Stimulated activated CD4-positive, alpha-beta T cell treated with anti-CD3 and anti-CD28 coated beads, Interleukin-4, amount 100 ng/mL, for 1 hour (primary cell): ENCODE measurements at places on chromosomes 4 and X.

- DNase-seq, result no peak
Observed at GRCh38 chr4:20883231-20883630, 183.0 kb downstream of the PACRGL start.

DNA sequence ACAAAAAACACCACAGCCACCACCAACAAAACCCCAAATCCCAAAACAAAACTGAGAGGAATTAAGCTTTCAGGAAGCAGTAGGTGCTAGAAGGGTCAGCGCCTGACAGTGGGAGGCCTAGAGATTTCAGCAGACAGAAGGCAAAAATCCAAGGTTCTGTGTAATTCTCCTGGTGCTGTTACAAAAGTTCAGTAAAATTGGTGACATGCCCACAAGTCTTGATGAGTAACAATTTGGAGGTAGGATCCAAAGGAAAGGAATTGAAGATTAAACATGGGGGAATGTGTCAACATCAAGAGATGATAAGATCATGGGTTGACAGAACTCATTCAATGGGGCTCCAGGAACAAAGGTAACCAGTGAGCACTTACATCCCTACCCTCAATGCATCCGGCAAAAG, 653.8 kb upstream of the CPEB2 start:
- no peak for DNase-seq

- DNase-seq, result no peak
Observed at GRCh38 chrX:10120331-10120730, 36.4 kb upstream of the CLCN4 start.

GRCh38 chr4:6087669-6088341, 69.6 kb upstream of the C4orf50 start:
- DNase-seq, result no peak

DNA sequence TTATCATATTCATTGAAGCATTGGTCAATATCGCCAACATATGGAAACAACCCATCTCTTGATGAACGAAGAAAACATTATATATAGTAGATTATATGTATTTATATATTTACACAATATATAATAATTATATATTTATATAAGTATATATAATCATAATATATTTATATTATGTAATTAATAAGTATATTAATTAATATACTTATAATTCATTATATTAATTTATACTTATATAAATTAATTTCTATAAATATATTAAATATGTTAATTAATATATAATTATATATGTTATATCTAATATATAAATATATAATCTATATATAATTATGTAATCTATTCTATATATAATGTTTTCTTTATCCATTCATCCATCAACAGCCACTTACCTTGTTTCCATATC, 69.0 kb upstream of the SRD5A3 start:
- DNase-seq, result no peak

DNA sequence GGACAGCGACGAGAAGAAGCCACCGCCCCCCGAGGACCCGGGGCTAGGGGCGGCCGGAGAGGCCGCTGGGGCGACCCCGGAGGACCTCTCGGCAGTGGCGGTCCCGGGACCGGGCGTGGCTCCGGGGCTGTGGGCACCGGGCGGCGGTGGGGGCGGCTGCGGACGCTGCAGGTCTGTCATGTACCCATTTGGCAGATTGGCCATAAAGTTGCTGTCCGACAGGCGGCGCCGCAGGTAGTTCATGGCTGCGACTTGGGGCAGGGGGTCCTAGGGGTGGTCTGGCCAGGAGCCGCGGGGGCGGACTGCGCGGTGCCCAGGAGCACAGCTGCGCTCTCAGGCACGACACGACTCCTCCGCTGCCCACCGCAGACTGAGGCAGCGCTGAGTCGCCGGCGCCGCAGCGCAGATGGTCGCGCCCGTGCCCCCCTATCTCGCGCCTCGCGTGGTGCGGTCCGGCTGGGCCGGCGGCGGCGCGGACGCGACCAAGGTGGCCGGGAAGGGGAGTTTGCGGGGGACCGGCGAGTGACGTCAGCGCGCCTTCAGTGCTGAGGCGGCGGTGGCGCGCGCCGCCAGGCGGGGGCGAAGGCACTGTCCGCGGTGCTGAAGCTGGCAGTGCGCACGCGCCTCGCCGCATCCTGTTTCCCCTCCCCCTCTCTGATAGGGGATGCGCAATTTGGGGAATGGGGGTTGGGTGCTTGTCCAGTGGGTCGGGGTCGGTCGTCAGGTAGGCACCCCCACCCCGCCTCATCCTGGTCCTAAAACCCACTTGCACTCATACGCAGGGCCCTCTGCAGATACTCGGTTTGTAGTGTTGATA, at the start of gene SYN1:
Gene SYN1, minus strand, starts transcription at position 372 of the 817 bp plus-strand sequence. Its CDS starts 129 bp downstream, at position 243.
- peak; percentile 79 for DNase-seq

- no peak for DNase-seq
Observed at GRCh38 chr4:57153207-57153606, 43.0 kb upstream of the IGFBP7 start.

- DNase-seq, result no peak
Observed at GRCh38 chrX:118626346-118626745, 101.1 kb upstream of the IL13RA1 start.

DNA sequence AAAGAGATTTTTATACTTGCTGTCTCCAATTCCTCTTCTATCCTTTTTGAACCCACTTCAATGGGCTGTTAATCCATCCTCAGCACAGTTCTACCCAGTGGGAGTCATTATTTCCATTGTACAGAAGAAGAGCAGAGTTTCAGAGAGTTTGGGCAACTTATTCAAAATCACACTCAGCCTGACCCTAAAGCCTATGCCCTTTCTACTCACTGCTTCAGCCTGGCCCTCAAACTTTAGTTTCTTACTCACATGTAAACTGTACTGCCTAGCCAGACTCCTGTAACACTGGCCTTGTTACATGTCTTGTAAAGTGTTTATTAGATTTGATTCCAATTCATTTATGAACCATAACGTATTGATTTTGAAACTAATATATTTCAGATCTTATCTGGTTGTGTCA, 25.1 kb upstream of the USO1 start:
- DNase-seq, result no peak

DNA sequence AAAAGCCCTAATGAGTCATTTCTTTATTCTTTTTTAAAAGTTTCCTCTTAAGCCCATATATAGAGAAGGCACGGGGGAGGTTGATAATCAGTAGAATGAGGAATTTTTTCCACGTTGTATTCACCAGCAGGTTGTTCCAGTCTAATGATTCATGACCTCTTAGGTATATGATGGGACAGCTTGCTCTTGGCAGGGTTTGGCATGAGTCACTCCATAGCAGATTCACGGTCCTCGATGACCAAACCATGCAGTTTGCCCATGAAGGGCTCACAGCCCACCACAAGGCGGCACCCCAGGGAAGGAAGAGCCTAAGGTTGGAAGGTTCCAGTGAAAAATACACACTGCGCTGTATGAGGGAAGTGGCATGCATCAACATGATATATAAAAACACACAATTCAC, 623.8 kb upstream of the DIPK2B start:
- peak; percentile 52 for DNase-seq

DNA sequence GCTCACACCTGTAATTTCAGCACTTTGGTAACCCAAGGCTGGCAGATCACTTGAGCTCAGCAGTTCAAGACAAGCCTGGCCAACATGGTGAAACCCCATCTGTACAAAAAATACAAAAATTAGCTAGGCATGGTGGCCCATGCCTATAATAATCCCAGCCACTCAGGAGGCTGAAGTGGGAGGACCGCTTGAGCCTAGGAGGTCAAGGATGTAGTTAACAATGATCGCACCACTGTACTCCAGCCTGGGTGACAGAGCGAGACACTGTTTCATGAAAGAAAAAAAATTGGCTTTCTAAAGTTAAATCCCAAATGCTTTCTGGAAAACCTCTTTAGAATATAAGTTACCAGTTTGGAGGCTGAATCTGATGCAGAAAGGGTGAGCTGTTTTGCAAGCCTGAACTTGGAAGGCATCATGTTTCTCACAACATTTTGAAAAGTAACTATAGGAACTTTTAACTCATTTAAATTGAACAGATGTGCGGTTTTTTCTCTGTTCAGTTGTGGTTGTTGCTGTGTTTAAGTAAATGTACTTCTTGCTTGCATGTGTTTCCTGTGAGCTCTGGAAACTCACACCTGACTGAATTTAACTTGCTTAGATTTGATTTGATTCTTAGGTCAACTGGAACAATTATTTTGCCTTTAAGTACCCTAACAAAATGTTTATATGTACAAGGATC, 39.8 kb upstream of the TMEM131L start:
- no peak for DNase-seq

- no peak for DNase-seq
Observed at GRCh38 chr4:120915336-120915735, 7.2 kb downstream of the PRDM5 start.

DNA sequence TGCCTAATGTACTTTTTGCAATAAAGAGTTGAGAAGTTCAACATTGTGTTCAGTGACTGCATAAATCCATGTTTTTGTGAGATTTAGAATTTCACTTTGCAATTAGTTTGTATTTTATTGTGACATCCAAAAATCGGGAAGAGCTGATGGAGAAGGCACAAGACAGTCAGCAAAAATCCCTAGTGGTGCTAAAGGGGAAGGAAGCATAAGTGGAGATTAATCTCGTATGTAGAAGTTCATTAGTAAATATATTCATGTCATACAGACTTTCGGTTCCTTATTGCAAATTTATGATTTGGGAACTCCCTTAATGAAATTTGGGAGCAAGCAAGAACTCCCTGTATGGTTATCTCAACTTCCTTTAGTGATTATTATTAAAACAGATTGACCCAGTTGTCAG, 57.8 kb upstream of the SLC39A8 start:
- DNase-seq, result no peak

GRCh38 chrX:9442056-9442455, 22.8 kb upstream of the TBL1X start:
- DNase-seq, result no peak

GRCh38 chrX:118448273-118448783, 47.3 kb upstream of the DOCK11 start:
- DNase-seq, result no peak

- DNase-seq, result no peak
Observed at GRCh38 chr4:122689972-122690371, 42.5 kb upstream of the BBS12 start.

DNA sequence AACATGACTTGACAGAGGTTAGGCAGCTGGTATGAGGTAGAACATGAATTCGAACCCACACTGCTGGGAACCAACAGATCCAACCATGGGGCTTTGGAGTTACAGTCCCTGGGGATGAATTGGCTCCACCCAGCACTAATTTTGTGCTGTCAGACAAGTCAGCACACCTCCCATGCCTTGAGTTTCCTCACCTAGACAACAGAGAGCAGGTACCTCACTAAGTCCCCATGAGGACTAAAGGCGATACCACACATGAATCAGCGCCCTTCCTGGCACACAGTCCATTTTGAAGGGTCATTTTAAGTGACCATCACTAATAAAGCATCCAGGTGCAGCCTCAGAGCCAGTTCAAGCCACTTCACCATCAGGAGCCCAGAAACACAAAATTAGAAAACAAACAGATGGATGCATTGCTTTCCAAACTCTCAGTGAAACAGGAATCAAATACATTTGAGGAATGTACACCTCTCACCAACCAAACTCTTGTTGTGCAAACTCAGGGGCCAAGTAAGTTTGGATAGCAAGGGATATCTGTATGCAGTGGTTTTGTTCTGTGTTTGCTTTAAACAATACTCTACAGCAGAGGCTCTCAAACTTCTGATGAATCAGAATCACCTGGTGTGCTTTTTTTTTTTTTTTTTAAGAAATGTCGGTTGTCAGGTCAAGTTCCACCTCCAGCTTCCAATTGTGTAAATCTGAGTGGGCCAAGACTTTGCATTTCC, 10.1 kb downstream of the IDS start:
- no peak for DNase-seq

- DNase-seq, result no peak
Observed at GRCh38 chr4:95546221-95546620, 2.6 kb downstream of the UNC5C start.

- DNase-seq, result no peak
Observed at GRCh38 chr4:86306816-86307215, 53.0 kb downstream of the MAPK10 start.

GRCh38 chr4:157172011-157172410, 48.5 kb upstream of the GRIA2 start:
- no peak for DNase-seq

- no peak for DNase-seq
Observed at GRCh38 chrX:119121341-119121740, 6.3 kb downstream of the KIAA1210 start.

DNA sequence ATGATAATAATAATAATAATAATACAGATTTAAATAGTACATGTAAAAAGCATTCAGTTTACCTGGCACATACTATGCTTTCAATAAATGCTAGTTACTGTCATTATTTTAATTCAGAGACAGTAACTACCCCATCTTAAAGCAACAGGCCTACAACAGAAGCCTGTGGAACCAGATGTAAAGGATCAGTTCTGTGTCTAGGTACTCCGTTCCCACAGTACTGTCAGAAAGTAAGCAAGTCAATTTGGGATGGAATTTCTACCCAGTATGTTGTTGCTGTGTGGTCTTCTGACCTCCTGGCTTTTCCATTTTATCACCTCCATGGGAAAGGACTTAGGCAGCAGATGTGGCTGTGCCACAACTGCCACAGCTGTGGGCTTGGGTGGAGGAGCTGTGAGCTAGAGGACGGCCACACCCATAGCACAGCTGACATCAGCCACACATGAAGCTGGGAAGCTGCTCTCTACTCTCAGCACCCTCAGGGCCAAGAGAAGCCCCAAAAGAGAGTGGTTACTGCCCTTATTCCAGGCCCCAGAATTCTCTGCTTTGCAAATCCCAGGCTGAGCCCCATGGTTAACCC, 102.8 kb downstream of the CBR4 start:
- DNase-seq, result no peak

GRCh38 chr4:113645771-113646441, 115.6 kb downstream of the CAMK2D start:
- DNase-seq, result no peak

GRCh38 chrX:13014111-13015096, 30.0 kb downstream of the FAM9C start:
- DNase-seq, result no peak

- DNase-seq, result no peak
Observed at GRCh38 chrX:34341258-34341657, 209.1 kb upstream of the FAM47A start.

GRCh38 chr4:99852199-99852749, 35.6 kb downstream of the DAPP1 start:
- no peak for DNase-seq

GRCh38 chr4:140005699-140006098, 148.3 kb downstream of the MAML3 start:
- DNase-seq, result no peak

DNA sequence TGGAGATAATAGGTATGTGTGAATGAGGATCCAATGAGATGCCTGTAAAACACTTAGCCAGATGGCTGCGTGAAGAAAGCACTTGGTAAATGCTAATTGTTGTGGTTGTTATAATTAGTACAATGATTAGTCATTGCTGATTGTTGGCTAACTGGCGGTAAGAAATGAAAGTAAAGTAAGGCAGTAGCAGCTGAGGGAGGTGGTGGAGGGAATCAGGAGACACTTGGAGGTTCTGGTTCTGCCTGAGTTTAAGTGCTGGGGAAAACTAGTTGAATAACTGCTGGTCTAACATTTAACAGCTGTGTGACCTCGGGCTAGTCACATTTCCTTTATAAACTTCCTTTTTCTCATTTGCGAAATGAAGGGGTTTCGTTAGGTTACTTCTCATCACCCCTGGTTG, 30.9 kb downstream of the CD38 start:
- no peak for DNase-seq
